KBM-7 (cell line): ENCODE measurements at places on chromosomes 7 and 10.

GRCh38 chr10:23343591-23344240 is 881 bp downstream of the C10orf67 start:
- DNase-seq: no peak

- no peak for DNase-seq
Measured at GRCh38 chr7:157983502-157984422, 603.9 kb downstream of the PTPRN2 start.

DNA sequence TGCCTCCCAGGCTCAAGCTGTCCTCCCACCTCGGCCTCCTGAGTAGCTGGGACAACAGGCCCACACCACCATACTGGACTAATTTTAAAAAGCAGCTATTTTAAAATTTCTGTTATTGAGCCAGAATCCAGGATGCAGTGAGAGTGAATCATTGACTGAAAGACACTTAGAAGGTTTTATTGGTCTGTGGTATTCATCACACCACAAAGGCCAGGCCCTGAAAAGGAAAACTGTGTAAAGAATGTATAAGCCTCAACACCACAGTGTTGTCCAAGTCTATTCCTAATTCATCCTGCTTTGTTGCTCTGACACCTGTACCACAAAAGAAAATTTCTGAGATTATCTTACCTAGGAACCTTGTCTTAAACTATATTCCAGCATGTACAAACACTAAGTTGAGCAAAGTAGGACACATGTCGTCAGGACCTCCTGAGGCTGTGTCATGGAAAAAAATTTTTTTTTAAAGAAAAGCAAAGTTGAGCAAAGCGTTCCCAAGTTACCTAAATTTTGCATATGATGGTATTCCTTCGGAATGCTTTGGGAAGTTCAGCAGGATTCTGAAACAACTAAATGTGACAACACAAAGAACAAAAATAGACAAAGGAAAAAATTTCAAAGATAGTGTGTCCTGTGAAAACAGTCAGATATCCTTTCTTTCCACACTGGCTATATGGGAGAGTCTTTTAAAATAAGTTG is 129.6 kb upstream of the MKLN1 start:
- no peak for DNase-seq

GRCh38 chr10:118495499-118495898 is 99.9 kb downstream of the PRLHR start:
- DNase-seq: no peak

DNA sequence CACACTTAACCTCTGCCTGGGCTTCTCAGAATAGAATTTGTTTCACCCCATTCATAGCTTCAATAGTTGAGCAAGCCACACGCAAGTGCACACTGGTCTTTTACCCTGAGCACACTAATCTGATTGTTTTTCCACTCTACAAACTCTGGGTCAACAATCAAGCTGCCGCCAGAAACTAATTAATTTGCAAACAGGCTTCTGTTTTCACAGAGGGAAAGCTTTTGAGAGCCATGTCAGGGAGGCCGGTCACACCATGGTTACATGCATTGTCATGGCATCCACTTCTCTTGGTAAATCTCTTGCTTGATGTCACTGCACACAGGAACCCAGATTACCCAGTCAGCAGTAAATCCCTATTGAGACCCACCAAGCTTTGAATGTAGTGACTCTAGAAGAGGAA is 154.2 kb downstream of the SEMA3A start:
- no peak for DNase-seq

GRCh38 chr10:1166101-1166827 is 110.1 kb downstream of the WDR37 start:
- DNase-seq: no peak

DNA sequence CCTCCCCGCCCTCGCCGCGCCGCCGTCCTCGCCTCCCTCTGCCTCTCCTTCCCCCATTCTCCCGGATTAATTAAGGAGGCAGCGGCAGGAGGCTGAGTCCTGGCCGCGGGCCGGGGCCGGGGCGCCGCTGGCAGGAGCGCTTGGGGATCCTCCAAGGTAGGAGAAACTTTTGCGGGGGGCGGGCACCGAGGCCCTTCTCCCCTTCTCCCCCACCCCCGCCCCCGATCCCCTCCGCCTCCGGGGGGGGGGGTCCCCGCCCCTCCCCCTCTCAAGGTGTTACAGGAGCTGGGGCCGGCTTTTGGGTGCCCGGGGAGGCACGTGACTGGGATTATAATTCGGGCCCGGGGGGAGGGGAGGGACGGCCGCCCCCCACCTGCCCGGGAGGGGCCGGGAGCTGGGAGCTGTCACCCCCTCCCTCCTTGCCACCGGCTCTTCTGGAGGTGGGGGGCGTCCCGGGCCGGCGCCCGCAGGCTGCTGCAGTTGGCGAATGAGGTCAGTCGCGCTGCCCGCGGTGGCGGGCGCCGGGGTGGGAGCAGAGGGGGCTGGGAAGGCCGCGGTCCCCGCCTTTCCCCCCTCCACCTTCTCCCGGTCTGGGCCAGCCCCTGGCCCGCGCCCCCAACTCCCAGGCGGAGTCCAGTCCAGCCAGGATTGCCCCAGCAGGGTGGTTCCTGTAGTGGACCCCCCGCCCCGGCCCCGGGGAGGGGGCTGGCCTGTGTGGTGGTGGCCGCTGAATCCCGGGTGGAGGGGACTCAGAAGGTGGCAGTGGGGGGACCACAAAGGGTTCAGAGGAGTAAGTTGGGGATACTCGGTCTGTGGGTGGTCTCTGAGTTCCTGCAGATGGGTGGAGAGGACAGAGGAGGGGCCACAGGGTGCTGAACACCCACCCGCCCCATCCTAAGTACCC is 567 bp downstream of the GTF2IRD1 start:
- DNase-seq: no peak

- DNase-seq: no peak
Measured at GRCh38 chr10:33189808-33190207, 144.7 kb downstream of the NRP1 start.

DNA sequence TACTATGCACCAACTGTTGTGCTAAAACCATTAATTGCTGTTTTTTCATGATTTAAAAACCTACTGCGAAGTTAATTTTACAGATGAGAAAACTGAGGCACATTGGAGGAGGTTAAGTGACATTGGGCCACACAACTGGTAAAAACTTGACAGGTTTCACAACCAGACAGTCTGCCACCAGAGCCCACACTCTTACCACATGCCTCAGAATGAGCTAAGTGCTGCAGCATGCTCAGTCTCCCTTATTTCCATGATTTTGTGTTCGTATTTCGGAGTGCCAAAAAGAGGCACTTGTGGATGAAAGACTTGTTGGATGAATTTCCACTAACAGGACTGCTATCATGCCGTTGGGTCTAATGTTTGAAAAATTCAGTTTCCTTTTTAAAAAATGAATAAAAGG is 77.4 kb downstream of the PCLO start:
- DNase-seq: no peak

GRCh38 chr10:107357033-107357432 is 192.5 kb upstream of the SORCS1 start:
- no peak for DNase-seq

DNA sequence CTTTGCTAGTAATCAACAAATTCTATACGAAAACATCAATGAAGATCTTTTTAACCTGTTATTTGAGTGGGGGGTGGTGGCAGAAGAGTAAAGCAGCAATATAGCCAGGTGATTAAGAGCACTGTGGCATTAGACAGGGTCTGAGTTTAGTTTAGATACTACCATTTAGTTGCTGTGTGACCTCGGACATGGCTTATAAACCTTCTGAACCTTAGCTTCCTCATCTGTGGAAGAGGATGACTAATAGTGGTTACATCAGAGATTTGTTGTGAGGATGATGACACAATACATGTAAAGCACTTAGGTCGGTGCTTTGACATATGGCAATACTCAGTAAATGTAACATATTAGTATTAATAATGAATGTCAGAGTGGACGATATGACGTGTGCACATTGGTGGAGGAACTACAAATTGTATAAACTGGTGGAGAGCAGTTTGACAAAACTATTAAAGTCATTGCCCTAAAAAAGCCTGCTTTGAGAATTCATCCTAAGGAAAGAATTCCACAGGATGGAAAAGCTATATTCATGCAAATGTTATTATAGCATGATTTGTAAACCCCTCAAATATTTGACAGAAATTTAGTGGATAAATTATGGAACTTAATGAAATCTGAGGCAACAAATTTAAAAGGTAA is 24.3 kb downstream of the SPAG6 start:
- DNase-seq: no peak

GRCh38 chr10:86110156-86110786 is 256.3 kb downstream of the GRID1 start:
- DNase-seq: no peak
